Activated CD8-positive, alpha-beta memory T cell treated with anti-CD3 and anti-CD28 coated beads for 4 hours (primary cell): ENCODE measurements at places on chromosomes 4 and X.
A peak's percentile ranks its signal among the peaks of the same experiment; 100 is the strongest.

DNA sequence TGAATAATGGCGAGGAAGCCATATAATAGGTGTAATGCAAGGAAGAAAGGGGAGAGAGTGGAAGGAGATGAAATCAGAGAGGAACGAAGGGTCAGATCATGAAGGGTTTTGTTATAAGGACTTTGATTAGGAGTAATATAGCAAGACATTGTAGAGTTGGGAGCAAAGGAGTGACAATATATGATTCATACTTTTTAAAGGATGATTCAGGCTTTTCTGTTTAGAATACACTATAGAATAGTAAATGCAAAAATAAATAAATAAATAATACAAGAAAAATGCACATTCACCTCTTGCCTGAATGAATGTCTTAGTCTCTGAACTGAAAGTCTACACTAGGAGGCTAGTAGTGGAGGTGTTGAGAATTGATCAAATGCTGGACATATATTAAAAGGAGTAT is 1524.4 kb upstream of the AGA start:
- no peak for DNase-seq

DNA sequence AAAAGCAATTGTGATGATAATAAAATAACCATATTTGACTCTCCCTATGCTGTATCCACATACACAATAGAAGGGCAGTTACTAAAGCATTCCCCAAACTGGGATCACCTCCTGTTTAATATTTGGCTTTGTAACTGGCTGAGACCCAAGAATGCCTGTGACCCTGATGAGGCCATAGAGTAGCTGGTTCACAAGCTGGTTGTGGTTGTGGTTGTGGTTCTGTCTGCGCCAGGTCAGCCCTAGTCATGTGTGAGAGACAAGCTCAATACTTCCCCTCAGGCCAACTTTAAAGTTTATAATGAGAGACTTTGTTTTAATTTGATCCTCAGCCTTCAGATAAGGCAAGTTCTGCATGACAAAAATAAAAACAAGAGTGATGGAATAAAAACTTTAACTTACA is 209.9 kb downstream of the PARM1 start:
- no peak for DNase-seq

- DNase-seq: no peak
These were observed 125.7 kb downstream of the EIF4E start for GRCh38 chr4:98803251-98803650.

GRCh38 chr4:126779436-126780166 is 853.2 kb upstream of the INTU start:
- DNase-seq: no peak

GRCh38 chr4:921830-922331 is 10.2 kb downstream of the GAK start:
- no peak for DNase-seq

DNA sequence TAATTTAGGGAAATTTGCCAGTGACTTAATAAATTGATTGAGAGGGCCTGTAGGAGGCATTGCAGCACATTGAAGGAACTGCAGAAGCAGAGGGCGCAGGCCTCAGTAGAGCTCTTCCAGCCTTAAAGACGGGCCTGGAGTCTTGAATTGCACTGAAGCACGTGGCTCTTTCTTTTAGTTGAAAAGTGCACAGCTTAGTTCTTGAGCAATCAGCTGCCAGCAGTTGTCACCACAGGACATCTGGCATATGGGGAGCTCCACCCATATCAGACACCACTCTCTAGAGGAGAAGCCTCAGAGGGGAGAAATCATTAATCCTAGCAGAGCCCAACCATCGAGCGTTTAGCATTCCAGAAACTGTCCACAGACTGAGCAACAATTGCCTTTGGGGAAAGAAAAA is 16.0 kb upstream of the FGF16 start:
- DNase-seq: no peak

- no peak for DNase-seq
These were observed 26.0 kb upstream of the VSIG1 start for GRCh38 chrX:108018656-108019381.

DNA sequence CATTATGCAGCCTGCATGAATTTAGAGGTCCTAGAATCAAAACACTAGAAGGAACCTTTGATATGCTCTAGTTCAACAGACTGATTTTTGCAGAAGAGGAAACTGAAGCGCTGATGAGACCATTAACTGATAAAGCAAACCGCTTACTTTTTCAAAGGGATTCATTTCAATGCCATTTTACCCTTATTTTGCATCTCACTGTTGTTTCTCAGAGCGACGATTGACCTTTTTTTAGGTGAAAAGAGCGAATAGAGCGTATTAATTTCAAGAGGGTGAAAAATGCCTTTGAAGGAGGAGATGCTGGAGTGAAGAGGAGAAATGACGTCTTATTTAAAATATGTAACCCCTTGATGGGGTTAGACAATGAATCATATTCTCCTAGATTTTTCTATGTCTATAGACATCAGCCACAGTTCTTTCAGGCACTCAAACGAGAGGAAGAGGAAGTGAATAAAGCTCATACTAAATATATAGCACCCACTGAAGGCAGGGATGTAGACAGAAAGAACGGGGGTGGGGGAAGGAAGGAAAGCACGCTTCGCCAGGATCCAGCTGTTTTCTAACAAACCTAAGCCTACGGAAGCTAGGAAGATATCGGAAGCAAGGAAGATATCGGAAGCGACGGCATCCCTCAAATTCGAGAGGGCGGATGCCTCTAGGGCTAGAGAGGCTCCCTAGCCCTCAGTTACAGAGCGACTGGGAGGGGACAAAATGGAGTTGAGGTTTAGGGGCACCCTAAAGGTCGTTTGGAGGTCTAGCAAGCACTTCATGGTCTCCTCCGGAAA is 848 bp downstream of the ACSL4 start:
- DNase-seq: no peak

GRCh38 chr4:183960046-183960420 is 54.9 kb downstream of the STOX2 start:
- no peak for DNase-seq

- no peak for DNase-seq
These were observed 21.4 kb upstream of the NOX1 start for GRCh38 chrX:100895365-100896075.

GRCh38 chrX:134886002-134886596 is 104.7 kb upstream of the SMIM10 start:
- DNase-seq: no peak

GRCh38 chr4:153427363-153428071 is 38.6 kb upstream of the TMEM131L start:
- DNase-seq: no peak

GRCh38 chr4:168139336-168139735 is 47.0 kb downstream of the ANXA10 start:
- no peak for DNase-seq

- DNase-seq: no peak
These were observed 124.7 kb upstream of the LNX1 start for GRCh38 chr4:53716011-53716410.

DNA sequence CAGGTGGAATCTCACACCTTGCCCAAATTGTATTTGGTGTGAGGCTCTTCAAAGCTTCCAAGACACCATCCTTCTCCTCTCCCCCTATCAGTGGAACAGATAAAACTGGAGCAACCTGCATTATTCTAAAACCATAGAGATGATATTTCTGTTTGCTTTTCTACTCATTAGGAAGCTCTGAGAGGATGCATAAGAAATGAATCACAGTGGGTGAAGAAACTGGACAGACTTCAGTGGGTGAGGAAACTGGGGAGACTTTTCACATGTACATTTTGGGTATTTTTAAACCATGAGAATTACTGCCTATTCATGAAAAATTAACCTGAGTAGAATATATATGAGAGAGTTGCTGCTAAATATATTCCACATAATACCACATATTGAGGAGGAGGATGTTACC is 16.4 kb downstream of the HAND2 start:
- DNase-seq: no peak

- DNase-seq: no peak
These were observed 37.0 kb downstream of the FNIP2 start for GRCh38 chr4:158805635-158806471.

DNA sequence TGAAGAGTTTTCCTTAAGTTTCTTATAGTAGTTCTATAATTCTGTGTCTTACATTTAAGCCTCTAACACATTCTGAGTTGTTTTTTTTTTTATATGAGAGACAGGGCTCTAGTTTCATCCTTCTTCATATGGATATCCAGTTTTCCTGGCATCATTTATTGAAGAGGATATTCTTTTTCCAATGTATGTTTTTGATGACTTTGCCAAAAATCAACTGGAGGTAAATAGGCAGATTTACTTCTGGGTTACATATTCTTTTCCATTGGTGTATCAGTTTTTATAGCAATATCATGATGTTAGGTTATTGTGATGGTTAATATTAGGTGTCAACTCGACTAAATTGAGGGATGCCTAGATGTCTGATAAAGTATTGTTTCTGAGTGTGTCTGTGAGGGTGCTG is 650.7 kb upstream of the GRID2 start:
- DNase-seq: no peak

DNA sequence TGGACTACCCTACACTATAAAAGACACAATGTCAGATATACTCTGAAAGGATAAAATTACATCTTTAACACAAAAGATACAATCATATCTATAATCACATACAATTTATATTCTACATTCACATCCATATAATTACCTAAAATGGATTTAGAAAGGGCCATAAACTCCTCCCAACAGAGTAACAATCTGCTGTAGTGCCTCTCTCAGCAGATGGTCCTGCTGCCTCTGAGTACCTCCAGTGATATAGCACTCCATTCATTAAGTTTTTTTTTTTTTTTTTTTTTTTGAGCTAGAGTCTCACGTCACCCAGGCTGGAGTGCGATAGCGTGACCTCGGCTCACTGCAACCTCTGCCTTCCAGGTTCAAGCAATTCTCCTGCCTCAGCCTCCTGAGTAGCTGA is 7.4 kb downstream of the ANKRD37 start:
- DNase-seq: no peak

GRCh38 chr4:143514901-143515300 is 1.4 kb downstream of the SMARCA5 start:
- DNase-seq: no peak

DNA sequence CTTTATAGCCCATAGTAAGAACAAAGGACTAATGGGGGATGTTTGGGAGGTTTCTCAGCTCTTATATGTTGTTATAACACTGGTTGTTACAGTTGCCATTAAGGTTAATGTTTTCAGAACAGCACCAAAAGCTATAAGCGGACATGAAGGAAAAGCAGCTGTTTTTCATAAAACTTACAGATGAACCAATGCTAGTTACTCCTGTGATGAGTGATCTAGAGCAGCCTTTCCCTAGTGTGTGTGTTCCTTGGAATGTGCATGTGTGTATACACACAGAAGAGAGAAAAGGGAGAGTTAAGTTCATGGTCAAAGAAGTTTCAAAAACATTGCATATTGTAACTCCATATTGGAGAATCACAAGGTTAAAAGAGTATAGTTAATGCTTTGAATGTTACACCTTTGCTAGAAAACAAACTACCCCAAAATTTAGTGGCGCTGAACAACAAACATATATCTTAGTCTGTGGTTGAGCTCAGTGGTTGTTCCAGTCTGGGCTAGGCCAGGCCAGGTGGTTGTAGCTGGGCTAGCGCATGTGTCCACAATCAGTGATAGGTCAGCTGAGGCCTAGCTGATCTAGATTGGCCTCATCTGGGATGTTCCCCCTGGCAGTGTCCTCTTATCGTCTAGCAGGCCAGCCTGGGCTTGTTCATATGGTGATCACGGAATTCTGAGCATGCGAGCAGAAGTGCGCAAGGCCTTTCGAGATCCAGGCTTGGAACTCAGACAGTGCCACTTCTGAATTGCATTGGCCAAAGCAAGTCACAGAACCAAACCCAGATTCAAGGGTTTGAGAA is 151.0 kb downstream of the NHS start:
- DNase-seq: no peak

DNA sequence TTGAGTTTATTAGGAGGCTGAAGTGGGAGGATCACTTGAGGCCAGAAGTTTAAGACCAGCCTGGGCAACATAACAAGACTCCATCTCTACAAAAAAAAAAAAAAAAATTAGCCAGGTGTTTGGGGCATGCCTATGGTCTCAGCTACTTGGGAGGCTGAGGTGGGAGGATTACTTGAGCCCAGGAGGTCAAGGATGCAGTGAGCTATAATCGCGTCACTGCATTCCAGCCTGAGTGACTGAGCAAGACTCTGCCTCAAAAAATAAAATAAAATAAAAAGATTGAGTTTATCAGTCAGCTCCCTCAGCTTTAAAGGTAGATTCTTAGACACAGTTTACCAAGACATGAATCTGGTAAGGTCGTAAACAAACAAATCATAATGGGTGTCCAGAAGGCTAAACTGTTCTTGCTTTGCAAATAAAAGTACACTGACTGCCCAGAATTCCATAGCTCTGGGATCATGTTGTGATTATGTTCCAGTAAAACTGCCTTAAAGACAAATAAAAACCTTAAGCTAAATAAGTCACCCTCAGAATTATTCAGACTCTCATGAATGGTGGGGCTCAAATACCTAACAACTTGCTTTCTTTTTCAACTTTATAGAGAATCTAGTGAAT is 18.7 kb downstream of the APOO start:
- no peak for DNase-seq

- no peak for DNase-seq
These were observed 22.3 kb upstream of the HERC3 start for GRCh38 chr4:88570001-88570400.

DNA sequence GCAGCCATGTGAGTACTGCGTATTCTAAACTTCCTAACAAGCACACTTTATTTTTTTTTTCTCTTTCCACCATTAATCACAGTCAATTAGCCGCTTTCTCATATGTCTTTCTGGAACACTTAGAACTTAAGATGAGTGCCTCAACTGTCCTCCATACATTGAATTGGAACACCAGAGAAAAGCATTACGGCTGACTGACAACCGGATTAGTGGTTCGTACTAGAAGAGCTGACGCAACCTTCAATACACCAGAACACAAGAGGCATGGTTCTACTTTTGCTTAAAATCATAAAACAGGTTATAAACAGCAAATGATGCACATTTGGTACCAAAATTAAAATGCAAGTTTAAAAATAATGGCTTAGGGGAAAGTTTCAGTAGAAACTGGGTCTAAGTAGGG is 3.3 kb downstream of the TMEM47 start:
- DNase-seq: no peak

- no peak for DNase-seq
These were observed 50.3 kb downstream of the NSUN7 start for GRCh38 chr4:40800064-40800463.

GRCh38 chr4:16088601-16089000 is 4.8 kb upstream of the PROM1 start:
- no peak for DNase-seq

- peak; percentile 28 for DNase-seq
These were observed 10.1 kb downstream of the DLG3 start for GRCh38 chrX:70454441-70455365.

DNA sequence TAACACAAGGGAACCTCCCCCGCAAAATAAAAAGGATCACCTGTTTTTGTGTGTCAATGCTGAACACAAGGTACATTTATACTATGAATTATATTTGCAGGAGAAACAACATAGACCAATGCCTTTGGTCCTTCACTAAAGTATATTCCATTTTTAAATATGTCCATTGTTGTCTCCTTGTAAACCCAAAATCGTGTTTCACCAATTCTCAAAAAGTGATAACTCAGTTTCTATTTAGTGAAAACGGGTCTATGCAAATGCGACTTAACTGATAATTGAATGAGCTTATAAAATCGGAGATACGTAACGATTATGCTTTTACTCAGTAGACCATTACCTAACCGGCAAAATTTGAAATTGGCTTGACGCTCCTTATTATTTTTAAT is 2.1 kb downstream of the BRWD3 start:
- DNase-seq: no peak
